Fibroblast of skin of back (primary cell): ENCODE measurements at places on chromosomes 6 and 20.

GRCh38 chr6:99241905-99242534, 107.5 kb downstream of the FAXC start:
- DNase-seq, result peak; percentile 11

DNA sequence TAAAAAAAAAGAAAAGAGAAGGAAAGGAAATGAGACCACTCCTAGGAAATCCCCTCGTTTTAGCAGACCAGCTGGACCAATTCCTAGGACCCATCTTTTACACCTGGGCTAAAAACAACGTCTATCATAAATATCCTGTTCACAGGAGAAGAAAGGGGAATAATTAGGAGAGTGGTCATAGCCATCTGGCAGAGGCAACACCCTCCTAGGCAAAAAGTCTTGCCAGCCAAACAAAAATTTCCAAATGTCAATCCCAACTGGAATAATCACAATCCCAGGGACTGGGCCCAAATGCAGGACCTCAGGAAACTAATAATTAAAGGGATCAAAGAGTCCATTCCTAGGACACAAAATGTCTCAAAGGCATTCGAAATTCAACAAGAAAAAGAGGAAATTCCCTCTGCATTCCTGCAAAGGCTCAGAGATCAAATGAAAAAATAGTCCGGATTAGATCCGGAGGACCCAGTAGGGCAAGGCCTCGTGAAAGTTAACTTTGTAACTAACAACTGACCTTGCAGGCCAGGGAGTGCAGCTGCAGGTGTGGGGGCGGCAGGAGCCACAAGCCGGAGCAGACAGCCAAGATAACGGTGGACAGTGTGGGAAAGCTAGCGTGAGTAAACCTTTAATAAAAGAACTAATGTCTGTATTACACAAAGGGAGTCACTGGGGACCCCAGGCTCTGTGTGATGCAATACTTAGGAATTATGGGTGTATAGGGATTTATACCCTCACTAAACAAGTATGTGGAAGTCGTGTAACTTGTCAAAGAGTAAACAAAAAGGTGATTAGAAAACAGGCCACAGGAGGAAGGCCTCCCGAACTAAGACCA, 11.7 kb downstream of the LCA5 start:
- DNase-seq, result no peak

- DNase-seq, result peak; percentile 48
These were observed 178.6 kb downstream of the PDE7B start for GRCh38 chr6:136030131-136030530.

DNA sequence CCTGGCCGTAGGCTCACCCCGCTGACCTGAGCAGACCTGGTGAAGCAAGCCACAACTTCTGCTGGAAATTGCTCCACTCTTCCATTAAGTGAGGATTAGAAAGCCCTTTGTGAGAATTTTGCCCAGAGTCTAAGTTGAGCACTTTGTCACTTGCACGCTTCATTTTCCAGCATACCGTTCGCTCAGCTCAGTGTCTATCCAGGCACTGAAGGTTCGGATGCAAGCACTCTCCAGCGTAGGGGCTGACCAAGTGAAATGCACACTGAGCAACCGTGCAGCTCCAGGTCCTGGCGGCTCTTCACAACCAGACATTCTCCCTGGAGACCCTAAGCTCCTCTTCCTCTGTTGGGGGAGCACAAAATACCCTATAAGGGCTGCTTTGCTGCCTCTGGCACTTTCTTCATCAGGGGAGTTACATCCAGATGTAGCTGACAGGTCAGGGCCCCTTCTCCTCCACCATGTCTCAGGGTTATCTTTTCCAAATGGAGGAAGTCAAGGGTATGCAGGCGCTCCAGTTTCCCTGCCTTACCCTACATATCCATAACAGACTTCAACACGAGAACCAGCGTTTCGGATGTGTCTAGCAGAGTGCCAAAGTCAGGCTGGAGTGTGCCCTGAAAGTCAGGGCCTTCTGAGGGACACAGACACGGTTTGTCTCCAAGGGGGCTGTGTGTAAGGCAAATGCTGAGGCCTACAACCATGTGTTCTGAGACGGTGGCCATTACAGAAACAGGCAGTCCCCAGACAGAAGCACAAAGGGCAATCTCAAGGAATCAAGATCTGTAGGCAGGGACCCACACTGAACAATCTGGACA, 146.7 kb upstream of the AFDN start:
- no peak for DNase-seq

- peak; percentile 16 for DNase-seq
These were observed 8.2 kb upstream of the RAE1 start for GRCh38 chr20:57342829-57343228.

DNA sequence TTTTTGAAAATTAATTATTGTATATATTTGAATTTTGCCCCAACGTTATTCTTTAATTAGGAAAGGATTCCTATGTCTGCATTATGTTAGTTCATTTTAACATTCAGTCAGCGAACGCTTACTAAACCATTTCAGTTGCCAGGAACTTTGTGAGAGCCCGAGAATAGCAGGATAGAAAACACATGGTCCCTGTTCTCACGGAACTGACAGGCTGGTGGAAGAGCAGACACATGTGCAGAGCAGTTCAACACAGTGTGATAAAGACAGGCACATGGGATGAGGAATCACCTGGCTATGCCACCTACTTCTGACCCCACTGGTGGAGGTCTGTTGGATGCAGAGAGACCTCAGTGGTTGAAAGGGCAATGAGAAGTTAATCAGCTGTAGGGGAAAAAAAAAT, 367.2 kb downstream of the EPM2A start:
- DNase-seq, result no peak

DNA sequence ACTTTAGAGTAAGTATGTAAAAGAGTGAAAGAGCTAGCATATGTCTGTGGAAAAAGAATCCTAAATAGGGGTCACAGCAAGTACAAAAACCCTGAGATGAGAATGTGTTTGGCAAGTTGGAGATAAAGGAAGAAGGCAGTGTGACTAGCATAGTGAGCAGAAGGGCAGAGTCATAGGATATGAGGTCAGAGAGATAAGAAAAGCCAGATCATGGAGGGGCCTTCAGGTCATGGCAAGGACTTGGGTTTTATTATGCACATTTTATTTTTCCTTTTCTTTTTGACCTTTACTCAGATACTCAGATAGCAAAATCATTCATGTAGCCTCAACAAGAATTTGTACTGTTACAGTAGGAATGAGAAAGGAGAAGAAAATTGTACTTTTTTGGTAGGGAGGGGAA, 138.0 kb downstream of the GJA1 start:
- DNase-seq, result peak; percentile 66

DNA sequence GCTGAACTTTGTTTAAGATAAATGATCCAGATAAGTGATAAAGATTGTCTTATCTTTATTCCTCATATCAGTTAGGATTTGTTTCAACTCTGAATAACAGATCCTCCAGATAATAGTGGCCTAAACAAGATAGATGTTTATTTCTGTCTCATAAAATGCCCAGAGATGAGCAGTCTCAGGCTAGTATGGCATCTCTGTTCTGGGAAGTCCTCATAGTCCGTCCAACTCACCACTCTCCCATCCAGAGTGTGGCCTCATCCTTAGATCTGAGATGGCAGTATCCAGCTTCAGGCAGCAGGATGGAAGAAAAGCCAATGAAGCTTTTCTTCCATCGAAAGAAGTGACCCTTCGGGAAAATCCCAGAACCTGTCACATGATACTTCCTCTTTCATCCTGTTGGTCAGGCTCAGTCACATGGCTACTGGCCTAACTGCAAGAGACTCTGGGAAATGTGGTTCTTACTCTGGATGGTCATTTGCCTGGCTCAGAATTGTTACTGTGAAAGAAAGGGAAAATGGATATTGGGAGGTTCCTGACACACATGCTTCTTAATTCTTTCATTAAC, 29.4 kb upstream of the TAGAP start:
- peak; percentile 50 for DNase-seq

- DNase-seq, result no peak
These were observed 23.8 kb downstream of the FKBP5 start for GRCh38 chr6:35664945-35665344.

DNA sequence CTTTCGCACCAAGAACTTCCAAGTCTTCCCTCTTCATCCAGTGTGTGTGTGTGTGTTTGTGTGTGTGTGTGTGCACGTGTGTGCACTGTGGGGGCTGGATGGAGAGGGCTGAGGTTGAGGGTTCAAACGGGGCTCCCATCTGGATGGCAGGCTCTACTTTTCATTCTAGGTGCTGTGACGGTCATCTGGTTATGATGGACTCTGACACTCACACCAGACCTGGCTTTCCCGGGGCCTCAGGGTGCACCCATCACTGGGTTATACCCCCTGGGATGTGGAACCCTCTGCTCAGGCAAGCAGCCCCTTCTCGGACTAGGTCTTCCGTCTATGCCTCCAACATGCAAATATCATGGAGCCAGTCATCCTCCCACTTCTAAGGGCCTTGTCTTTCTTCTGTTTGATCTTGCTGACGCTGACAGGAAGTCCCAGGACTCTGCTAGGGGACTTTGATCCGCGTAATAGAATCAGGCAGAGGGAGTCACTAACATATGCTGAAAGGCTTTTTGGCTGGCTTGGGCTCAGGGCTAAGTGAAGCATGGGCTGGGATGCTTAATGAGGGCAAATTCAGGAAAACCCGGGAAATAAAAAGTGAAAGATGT, 313.6 kb downstream of the CDC5L start:
- no peak for DNase-seq

DNA sequence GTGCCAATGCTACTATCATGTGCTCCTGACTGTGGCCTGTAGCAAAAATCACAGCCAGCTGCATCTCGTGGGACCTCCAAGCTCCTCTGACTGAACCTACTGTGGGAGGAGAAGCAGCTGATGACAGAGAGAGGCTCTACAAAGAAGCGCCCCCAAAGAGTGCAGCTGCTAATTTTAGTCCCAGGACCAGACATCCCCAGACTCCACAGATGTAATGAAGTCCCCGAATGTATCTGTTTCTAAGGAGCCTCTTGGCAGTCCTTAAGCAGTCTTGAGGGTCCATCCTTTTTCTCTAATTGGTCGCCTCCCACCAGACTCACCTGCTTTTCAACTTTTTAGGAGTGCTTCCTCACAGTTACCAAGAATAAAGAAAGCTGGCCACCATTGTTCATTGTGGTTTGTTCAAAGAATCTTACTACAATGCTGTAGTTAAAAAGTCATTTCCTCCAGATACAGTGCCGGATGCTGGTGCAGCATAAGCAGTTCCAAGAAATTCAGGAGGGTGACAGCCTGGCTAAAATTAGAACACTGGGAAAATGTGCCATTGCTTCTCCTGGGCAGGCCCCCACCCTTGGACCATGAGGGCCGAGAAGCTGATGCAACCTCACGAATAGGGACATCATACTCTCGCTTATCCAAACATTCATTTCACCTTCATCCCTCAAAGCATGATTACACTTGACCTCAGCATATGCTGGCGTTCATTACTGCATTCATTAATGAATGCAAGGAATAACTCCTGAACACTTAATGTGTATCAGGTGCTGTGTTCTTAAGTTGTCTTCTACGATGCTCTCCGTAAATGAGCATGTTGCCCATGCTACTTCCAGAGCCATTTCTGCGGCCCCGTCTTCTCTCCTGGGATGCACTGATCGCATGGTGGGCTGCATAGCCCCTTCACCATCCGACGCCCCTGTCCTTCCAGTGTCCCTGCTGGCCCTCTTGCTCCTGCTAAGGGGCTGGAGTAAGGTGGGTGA, 66.4 kb downstream of the LY86 start:
- peak; percentile 90 for DNase-seq

GRCh38 chr20:63313349-63314014, 20.5 kb downstream of the COL20A1 start:
- no peak for DNase-seq

GRCh38 chr20:20782755-20783154, 70.3 kb upstream of the RALGAPA2 start:
- DNase-seq, result no peak

DNA sequence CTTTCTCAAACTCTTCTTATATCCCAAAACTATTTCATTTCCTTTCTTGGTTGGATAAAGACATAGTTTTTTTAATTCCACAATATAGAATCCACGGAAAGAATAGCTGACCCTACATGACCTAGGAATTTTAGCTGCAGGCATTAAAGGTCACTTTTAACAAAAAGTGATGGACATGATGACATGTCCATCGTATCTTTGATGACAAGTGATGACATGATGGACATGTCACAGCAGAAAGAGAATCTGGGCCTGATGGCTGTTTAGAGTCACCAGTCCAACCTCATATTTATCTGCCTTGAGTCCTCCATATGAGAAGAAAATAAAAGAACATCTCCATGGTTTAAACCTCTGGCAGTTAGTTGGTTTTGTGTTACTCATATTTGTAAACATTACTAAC, 106.2 kb downstream of the PLG start:
- DNase-seq, result no peak

DNA sequence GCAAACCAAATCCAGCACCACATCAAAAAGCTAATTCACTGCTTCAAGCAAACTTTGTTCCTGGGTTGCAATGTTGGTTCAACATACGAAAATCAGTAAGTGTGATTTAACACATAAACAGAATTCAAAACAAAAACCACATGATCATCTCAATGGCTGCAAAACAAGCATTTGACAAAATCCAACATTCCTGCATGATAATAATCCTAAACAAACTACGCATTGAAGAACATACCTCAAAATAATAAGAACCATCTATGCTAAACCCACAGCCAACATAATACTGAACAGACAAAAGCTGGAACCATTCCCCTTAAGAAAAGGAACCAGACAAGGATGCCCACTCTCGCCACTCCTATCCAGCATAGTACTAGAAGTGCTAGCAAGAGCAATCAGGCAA, 49.9 kb downstream of the RNGTT start:
- DNase-seq, result no peak

GRCh38 chr6:71621918-71622519, 264.3 kb upstream of the RIMS1 start:
- peak; percentile 29 for DNase-seq

GRCh38 chr6:109230453-109230852, 135.1 kb downstream of the CEP57L1 start:
- DNase-seq, result no peak

DNA sequence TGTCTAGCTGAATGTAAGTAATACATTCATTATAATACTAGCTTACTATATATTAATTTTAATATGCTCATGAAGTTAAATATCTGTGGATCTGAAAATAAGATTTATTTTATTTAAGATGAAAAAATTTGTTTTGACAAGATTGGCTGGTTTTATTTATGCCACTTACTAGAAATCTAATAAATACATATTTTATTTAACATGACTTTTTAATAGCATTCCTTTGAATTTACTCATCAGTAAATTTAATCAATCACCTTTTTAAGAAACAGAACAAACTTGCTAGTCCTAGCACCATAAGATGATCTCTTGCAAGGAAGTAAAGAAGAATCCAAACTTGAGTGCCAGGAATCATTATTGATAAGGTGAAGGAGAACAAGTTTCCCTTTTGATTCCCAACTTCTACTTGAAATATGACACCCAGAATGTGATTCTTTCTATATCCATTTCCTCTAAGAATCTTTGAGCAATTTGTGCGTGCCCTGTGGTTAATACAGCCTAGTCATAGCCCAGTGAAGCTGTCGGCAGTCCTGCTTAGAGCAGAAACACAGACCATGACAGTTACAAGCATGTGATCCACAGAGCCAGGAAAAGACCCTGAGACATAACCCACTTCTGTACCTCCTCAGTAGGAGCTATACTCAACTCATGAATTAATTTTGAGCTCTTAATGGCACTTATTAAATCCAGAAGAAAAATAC, 282.3 kb upstream of the QKI start:
- peak; percentile 32 for DNase-seq
